HL-60 (cell line): ENCODE measurements at places on chromosomes 4 and X.

GRCh38 chrX:8960957-8961468, 72.9 kb downstream of the FAM9B start:
- no peak for DNase-seq

GRCh38 chr4:114890773-114891172, 222.6 kb downstream of the NDST4 start:
- DNase-seq = peak; percentile 42

- peak; percentile 0 for DNase-seq
Measured at GRCh38 chr4:168759959-168760527, 250.0 kb downstream of the CBR4 start.

DNA sequence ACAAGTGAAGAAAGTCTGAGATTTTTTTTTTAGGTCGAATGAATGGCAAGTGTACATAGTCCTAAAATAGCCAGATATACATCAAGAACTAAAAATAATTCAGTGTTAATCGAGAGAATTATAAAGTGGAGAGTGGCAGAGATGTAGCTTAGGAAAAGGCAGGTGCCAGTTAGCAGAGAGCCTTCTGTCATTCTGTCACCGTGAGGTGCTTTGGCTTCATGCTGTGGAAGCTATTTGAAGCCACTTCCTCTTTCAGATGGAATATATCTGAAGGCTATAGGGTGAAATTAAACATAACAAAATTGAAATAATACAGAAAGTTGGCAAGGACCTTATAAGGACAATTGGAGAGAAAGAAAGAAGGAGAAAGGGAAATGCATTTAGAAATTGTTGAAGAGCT, 756.3 kb downstream of the CCSER1 start:
- DNase-seq = no peak

GRCh38 chr4:71294301-71294700, 44.5 kb upstream of the SLC4A4 start:
- no peak for DNase-seq

GRCh38 chr4:76697129-76697803, 200.7 kb downstream of the SOWAHB start:
- DNase-seq = no peak

DNA sequence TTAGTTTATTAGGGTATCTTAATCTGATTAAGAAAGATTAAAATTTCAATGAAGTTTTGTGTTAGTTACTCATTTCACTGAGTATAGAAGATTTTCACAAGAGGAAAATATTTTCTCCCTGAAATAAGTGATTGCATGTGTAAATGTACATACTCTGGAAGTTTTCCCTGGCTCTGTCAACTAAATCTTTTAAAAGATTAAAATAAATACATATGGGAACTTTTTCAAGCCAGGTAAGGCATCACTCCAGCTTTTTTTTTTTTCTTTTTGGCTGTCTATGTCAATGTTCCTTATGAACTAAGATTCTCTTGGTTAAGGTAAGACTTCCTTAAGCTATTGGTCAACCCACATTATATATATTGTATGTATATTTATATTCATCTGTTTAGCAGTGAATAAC, 117.6 kb downstream of the CBR4 start:
- DNase-seq = no peak

DNA sequence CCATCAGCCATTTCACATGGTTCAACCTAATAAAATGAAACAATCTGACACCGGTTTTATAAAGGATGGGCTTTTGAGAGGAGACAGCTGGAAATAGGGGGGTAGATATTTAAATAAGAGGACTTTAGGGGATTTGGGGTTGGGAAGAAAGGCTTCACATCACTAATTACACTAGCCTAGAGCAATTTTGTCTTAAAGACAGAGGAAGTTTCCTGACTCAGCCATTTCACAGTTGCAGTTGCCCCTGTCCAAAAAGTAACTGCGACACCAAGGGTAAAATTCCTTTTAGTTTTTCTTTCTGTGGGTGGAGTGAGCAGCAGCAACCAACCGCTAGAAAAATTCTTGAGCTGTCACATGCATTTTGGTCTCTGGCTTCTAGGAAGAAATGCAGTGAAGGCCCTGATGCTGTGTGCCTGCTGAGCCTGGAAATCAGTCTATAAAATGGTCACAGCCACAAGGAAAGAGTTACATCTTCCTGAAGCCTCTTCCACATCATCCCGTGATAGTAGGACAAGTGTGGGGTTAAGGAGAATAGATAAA, 233.6 kb downstream of the ZNF674 start:
- no peak for DNase-seq

DNA sequence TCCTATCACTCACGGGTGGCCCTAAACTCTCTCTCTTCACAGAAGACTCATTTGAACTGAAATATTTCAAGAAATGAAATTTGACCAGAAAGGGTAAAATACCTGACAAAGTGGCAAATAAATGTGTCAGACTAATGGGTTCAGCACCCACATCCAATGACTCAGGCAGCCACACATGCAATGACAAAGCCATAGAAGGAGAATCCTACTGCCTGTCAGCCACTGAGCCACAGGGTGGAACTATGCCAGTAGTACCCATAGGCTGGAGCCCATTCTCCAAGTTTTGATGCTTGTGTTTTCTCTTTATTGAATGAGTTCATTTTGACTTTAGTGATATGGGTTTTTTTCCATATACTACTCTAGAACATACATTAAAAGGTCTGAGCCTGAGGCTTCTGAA, 179.0 kb downstream of the BEND2 start:
- DNase-seq = no peak

DNA sequence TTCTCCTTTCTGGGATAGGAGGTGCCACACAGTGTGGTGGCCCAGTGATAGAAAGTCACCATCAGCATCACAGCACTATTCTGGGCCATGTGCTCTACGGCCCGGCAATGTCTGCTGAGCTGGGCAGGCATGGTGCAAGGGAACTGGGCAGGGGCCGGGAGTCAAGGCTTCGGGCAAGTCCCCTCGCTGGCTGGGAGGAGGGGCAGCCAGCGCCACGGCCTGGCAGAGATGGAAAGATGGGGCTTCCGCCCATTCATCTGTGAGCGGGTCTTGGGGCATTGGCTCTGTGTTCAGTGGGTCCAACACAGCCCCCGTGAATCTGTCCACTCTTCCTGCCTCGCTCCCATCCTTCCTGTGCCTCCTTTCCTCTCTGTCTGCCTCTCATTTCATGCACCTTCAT, 7.1 kb upstream of the ATP2B3 start:
- DNase-seq = no peak

GRCh38 chr4:71545168-71545567, 206.3 kb downstream of the SLC4A4 start:
- no peak for DNase-seq

GRCh38 chr4:149136951-149137620, 678.6 kb downstream of the IQCM start:
- DNase-seq = no peak

- no peak for DNase-seq
Measured at GRCh38 chr4:62415256-62415655, 1215.1 kb downstream of the ADGRL3 start.

- DNase-seq = no peak
Measured at GRCh38 chrX:15128861-15129260, 141.0 kb downstream of the ASB9 start.

- DNase-seq = peak; percentile 35
Measured at GRCh38 chr4:158255727-158256324, 45.5 kb downstream of the TMEM144 start.

DNA sequence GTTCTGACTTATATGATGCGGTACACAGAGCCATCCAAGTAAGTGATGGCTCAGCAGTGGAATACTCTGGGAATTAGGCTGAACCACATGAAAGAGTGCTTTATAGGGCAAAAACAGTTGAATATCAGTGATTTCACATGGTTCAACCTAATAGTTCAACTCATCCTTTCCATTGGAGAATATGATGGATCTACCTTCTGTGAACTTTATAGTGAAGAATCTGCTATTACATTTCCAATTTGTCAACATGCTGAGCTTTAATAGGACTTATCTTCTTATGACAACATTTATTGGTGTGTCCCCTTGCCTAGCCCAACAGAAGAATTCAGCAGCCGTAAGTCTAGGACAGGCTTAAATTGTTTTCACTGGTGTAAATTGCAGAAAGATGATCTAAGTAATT, 15.4 kb upstream of the AFP start:
- DNase-seq = no peak

- DNase-seq = no peak
Measured at GRCh38 chr4:80798082-80798481, 232.4 kb upstream of the BMP3 start.

DNA sequence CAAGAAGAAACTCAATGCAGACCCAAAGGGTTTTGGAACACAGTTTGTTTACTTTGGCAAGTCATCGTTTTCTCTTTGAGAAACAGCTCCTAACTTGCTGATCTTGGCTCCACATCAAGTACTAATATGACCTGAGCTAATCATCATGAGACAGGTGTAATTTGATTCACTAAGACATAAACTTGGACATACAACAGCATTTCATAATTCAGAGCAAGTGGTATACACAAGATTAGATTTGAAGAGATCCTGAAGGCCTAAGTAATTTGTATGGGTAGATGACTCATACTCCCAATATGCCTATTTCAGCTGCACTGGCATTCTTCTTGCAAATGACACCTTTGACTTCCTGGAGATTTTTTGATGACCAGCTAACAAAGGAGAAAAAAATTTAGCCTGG, 1521.7 kb downstream of the RPA4 start:
- DNase-seq = no peak

- no peak for DNase-seq
Measured at GRCh38 chr4:62510228-62510627, 1310.1 kb downstream of the ADGRL3 start.

GRCh38 chr4:177367336-177367735, 57.7 kb downstream of the NEIL3 start:
- no peak for DNase-seq

DNA sequence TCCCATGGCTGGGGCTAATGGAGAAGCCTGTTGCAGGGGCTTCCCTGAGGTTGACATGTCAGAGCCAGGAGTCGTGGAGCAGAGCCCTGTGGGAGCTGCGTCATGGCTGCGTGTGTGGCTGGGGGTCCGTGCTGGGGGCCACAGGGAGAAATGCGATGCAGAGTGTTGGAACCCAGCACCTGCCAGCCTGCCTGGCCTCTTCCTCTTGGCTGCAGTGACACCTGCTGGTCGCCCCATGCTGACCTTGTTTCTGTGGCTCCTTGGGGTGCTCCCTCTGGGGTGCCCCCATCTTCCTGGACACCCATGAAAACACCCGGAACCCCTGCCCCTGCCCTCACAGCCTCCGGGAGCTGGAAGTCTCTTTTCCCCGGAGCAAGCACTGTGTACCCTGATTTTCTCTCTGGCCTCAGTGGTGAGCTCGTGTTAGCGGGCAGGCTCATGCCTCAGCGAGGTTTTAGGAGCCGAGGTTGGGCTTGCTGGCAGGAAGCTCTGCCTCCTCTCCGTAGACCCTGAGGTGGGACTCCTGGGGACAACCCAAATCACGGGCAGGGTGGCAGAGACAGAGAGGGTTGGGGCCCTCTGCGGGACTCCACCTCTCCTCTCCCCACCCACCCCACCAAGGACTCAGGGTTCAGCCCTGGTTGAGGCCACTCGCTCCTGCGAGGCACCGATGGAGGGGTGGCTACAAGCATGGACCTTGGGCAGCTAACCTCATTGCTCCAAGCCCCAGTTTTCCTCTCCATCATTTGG, 103.7 kb downstream of the SORCS2 start:
- DNase-seq = no peak

DNA sequence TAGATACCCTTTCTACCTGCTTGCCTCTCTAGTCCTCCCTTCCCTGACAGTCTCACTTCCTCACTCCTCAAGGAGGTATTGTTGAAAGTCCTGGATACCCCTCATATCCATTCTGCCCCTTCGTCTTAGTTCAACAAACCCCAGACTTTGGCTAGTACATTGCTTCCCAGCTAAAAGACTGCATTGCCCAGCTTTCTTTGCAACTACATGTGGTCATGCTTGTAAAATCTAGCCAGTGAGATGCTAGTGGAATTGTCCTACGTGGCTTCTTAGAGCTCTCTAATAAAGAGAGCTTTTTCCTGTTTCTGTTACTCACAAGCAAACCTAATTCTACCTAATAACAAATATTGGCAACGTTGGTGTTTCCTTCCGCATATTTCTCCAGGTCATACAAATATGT, 237.9 kb upstream of the PSAPL1 start:
- no peak for DNase-seq

DNA sequence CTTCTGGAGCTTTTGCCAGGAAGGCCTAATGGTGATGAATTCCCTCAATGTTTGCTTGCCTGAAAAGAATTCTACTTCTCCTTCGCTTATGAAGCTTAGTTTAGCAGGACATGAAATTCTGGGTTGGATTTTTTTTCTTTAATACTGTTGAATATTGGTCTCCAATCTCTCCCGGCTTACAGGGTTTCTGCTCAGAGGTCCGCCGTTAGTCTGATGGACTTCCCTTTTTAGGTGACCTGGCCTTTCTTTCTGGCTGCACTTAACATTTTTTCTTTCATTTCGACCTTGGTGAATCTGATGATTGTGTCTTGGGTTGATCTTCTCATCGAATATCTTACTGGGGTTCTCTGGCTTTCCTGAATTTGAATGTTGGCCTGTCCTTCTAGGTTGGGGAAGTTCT, 17.2 kb upstream of the TMPRSS11A start:
- no peak for DNase-seq

- DNase-seq = no peak
Measured at GRCh38 chr4:6024313-6024960, 6.2 kb upstream of the C4orf50 start.

- DNase-seq = no peak
Measured at GRCh38 chr4:76307660-76308014, 1.1 kb downstream of the STBD1 start.

- DNase-seq = no peak
Measured at GRCh38 chrX:150546711-150547153, 21.7 kb upstream of the MTM1 start.

- no peak for DNase-seq
Measured at GRCh38 chr4:181504924-181505323, 738.3 kb upstream of the TENM3 start.

GRCh38 chr4:51890760-51891159, 47.8 kb downstream of the DCUN1D4 start:
- no peak for DNase-seq

DNA sequence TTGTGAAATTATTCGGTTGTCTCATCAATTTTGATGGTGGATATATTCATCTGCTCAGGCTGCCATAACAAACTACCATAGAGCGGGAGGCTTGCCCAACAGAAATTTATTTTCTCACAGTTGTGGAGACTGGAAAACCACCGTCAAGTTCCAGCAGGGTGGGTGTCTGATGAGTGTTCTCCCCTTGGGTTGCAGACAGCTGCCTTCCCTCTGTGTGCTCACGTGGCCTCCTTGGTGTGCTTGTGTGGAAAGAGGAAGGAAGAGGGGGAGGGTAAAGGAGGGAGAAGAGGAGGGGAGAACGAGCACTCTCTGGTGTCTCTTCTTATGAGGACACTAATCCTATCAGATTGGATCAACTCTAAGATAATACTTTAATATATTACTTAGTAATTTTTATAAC, 123.8 kb upstream of the TEX13D start:
- DNase-seq = peak; percentile 70

- DNase-seq = no peak
Measured at GRCh38 chrX:154443479-154443910, 446 bp upstream of the FAM50A start.

- no peak for DNase-seq
Measured at GRCh38 chr4:20552004-20552403, 148.3 kb upstream of the PACRGL start.

GRCh38 chrX:153867139-153867538, 18.8 kb downstream of the L1CAM start:
- DNase-seq = no peak
